ENCODE measurements at places on chromosomes 6 and 20.
A peak's percentile ranks its signal among the peaks of the same experiment; 100 is the strongest.

DNA sequence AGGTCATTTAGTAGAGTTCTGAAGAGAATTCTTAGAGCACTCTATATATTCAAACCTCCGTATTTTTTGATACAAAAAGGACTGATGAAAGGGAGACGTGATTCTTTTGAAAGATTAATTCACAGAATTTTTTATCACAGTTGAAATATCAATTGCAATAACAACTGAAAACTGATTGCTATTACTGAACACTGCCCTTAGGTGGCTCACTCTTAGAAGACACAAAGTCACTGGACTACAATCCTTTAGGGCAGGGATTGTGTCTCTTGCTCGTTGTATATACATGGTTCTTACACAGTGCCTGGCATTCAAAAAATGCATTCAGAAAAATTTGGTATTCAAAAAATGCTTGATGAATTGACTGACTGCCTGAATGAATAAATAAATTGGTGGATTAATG, 17.1 kb upstream of the CALHM6 start:
- DNase-seq, result no peak

DNA sequence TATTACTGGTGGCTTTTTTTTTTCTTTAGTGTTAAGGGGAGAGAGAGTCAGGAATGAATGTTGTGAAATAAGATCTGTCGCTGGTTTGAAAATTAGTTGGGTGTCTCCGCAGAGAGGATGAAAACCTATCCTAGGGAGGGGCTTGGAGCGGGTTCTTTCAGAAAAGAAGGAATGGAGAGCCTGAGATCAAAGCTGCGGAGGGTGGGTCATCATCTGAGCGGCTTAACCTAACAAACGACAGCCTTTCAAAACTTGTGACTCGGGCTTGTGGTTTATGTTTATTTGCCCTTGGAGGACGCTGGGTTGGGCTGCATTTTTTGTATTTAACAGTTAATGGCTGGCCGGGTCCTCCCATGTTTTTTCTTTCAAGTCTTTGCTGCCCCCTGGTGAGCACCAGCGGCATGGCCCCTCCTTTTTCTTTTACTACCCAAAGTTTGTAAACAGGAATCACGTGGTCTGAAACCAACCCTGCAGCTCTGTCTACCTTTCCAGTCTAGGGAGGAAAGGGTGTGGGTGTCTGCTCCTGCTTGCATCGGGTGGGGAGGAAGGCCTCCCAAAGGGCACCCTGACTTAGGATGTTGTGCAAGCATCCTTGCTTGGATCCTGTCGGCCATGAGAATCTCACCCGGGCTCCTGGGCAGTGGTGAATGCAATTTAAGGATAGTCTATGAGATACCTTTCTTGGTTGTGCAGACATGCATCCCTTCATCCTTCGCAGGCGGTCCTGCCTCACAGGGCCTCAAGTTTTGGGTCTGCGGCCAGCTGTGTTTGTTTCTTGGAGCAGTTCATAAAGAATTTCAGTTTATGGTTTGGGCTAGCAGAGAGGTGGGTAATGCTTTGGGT, 2.2 kb downstream of the PIM1 start:
- DNase-seq, result peak; percentile 93

GRCh38 chr6:35977308-35977707, 47.1 kb downstream of the SLC26A8 start:
- no peak for DNase-seq

DNA sequence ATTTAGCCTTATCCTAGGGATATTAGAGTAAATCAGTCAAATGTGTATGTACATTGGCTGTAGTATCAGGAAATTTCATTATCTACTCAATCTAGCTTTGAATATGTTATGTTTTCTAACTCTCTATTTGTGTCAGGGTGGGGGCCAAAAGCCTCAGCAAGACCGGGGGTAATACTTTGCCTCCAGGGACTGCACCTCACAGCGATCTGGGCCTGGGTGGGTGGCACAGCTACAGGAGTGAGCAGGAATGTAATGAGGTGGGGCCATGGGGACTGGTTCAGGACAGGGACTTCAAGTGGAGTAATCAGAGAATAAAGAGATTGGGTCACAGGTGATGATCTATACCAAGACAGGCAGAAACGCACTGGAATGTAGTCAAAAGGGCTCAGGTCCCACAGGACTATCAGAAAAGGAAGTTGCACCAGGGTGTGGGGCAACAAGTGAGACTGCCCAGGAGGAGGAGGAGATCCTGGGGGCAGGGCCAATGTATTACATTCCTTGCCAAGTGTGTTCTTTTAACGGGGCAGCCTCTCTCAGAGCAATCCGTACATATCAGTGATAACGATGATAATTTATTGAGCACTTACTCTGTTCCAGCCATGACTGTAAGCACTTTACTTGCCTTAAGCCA, 54.0 kb downstream of the PIGU start:
- no peak for DNase-seq

DNA sequence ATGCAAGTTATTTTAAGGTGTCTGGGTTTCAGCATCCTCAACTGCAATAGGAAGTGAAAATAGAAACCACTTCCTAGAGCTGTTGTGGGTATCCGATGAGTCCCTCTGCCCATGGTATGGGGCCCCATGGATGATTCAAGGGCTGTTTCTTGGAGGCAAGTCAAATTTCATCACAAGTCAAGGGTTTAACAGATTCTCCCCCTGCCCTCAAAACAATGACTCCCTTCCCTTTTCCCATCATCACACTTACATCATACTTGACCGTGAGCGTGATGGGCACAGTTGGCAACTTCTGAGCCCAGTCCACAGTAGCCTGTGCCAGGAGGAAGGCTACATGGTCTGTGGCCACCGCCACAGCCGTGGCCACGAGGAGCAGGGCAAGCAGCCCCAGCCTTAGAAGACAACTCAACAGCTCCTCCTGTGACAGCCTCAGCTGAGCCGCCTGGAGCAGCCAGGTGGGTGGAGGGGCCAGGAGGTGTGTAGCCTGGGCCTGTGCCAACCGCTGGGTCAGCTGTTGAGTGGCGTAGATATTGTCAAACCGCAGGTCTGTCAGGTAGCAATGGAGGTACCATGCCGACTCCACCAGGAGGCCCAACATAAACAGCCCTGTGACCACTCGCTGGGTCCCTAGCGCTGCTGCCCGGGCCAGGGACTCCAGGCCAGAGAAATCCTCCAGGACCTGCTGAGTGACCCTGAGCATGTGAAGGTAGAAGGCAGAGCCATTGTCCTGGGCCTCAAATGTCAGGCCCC, 5.2 kb downstream of the OCSTAMP start:
- DNase-seq, result peak; percentile 54

GRCh38 chr6:14518515-14519217, 401.1 kb downstream of the CD83 start:
- DNase-seq, result no peak

DNA sequence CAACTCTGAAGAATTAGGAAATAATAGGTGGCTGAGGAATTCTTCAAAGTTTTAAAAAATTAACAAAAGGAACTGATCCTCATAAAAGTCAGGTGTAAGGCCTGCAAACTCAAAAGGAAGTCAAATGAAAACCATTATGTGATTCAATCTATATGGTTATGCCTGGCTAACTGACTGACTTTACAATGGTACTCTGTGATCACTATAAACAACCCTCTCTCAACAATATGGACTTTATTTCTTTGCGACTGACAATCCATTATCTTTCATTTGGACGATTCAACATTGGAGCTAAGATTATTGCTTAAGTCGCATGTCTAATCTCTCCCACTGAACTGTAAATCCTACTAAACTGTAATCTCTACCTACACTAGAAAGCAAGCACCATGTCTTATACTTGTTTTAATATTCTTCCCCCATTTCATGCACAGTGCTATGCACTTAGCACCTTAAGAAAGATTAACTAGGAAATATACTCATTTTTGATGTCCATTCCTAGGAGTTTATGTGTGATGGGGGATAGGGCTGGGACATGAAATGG, 1.4 kb downstream of the STK38 start:
- no peak for DNase-seq

DNA sequence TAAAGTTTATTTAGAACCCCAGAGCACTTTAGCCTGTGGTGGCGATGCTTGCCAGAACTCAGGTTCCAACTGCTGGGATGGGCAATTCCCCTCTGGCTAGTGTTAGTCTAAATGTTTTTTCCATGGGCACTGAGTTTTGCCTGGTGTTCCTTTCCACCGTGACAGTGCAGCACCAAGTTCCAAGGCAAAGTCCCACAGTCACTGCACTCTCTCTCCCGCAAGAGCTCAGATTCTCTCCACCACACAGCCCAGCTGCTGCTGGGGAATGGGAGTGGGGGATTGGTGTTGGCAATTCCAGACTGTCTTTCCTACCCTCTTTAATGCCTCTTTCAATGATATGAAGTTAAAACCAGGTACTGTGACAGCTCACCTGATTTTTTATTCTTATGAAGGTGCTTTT, 247.6 kb downstream of the ALDH8A1 start:
- no peak for DNase-seq

DNA sequence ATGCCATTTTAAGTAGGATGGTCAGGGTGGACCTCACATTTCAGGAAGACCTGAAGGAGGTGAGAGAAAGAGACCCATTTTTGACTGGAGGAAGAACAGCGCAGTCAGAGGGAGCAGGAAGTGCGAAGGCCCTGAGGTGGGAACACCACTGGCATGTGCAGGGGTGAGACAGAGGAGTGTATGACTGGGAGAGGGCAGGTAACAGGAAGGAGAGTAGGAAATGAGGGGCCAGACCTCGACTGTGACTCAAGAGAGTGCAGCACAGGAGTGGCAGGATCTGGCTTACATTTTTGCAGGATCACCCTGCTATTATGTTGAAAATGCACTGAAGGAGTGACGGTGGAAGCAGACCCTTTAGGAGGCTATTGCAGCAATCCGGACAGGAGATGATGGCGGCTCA, 117.7 kb upstream of the CDYL start:
- DNase-seq, result no peak

GRCh38 chr20:8132484-8133309, 631 bp downstream of the PLCB1 start:
- DNase-seq, result peak; percentile 66

GRCh38 chr6:47168180-47168579, 126.0 kb upstream of the ADGRF1 start:
- no peak for DNase-seq

GRCh38 chr6:139027620-139028182, 844 bp upstream of the ABRACL start:
- DNase-seq, result peak; percentile 15

DNA sequence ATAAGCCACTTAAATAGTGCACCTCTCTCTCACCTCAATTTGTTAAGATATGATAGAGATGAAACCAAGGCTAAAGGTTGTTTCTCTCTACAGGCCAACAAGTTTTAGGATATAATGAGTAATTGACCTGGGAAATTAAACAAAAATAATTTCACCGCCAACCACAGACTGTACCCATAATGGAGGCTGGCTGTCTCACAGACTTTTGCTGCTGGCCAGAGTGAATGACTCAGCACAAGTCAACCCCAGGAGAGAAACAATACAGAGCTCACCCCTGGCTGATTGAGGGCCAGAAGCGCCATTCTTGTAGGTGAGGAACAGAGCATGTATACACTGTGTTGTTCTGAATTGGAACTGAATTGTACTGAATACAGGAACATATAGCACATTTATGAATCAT, 99.9 kb downstream of the CAP2 start:
- no peak for DNase-seq

DNA sequence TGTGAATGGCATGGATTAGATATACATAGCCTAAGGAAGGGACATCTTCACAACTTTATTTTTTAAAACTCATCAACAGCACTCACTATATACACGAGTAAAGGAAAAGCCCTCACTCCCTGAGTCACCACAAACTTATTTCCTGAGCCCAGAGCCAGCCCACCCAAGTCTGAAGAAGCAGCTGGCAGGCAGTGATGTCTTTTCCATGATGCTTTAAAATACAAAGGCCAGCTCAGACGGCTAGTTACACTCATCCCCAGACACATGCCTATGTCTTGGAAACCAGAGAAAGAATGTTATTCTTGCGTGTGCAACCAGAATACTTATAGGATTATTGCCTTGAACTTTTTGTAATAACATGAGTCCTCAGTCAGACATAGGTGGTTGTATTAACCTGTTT, 114.4 kb downstream of the ADGRG6 start:
- no peak for DNase-seq

GRCh38 chr20:42401613-42402012, 783.4 kb upstream of the CHD6 start:
- DNase-seq, result no peak

DNA sequence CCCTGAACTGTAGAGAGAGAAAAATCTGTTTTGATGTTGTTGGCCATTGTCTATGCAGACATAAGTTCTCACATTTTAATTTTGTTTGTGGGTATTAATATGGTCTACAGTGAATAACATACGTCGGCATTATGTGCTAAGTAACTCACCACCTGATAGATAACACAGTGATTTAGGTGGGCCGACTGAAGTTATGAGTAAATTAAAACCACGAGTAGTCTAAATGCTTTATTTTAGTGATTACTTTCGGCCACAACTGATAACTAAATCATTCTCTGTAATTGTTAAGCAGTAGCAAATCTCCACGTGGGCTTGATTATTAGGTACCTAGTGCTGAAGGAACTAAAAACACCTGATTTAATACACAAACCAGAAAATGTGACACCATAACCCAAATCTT, 1.1 kb downstream of the DOP1A start:
- DNase-seq, result no peak

- no peak for DNase-seq
Observed at GRCh38 chr6:155974811-155975323, 519.2 kb upstream of the NOX3 start.

- DNase-seq, result no peak
Observed at GRCh38 chr6:160362556-160362955, 14.4 kb downstream of the SLC22A3 start.

DNA sequence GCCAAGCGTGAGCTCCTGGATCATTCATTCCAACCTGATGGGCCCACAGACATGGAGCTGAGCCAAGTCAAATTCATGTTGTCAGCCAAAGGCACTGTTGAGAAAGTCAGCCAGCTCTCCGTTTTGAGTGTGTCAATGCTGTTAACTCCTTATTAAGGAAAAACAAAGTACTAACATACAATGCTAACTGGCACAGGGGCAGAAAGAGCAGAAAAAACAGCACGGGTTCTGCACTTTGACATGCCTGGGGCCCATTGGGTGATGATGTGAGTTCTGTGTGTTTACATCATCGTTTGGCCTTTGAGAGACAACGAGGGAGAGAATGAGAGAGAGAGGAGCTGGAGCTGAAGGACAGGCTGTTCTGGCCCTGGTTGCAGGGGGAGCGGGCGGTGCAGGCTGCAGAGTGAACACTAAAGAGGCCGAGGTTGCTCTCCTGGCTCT, 85.9 kb downstream of the SMOC2 start:
- no peak for DNase-seq

GRCh38 chr6:15930207-15930606, 198.7 kb upstream of the MYLIP start:
- no peak for DNase-seq

GRCh38 chr6:112183271-112183671, 71.1 kb downstream of the LAMA4 start:
- DNase-seq, result no peak

GRCh38 chr6:128039543-128039942, 138.7 kb upstream of the THEMIS start:
- no peak for DNase-seq

DNA sequence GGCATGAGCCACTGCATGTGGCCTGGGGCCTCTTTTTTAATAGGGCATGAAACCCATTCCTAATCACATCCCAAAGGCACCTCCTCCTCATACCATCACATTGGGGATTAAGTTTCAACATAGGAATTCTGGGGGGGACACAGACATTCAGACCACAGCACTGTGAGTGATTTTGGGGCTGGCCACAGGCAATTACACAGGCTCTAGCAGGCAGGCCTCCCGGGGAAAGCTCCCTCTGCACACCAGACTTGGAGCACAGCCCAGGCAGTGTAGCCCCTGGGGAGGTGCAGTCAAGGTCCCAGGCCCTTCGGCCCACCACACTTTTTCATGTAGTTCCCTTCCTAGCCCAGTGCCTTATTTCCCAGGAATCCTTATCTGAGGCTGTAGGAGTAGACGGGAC, 5.5 kb downstream of the SFT2D1 start:
- no peak for DNase-seq

- DNase-seq, result no peak
Observed at GRCh38 chr6:149049230-149049629, 268.3 kb upstream of the TAB2 start.

Measured in DND-41 (cell line).